Tibial nerve (tissue), 4 donors: ENCODE measurements at places on chromosomes 3 and 15. TPM values are rescaled to one million over a fixed set of nuclear protein-coding genes. Genes with fewer than 3 reads are reported as not detected.

GRCh38 chr3:152174876-152175527 lies 93.7 kb upstream of the MBNL1 start:
- no peak for DNase-seq

DNA sequence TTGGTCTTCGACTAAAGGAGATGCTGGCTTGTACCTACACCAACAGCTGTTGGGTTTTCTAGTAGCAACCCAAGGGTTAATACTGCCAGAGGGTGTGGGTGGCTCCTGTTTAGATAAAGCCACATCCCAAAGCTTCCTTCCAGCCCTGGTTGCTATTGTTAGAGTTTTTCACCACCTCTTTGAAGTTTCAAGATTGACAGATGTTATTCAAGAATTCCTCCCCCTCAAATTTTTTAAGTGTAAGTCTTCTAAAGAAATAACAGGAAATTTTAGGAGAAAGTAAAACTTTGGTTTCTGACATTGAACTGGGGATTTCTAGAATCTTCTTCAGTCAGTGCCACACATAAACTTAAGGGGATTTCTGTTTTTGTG lies 60.9 kb downstream of the TGFBR2 start:
- no peak for DNase-seq

DNA sequence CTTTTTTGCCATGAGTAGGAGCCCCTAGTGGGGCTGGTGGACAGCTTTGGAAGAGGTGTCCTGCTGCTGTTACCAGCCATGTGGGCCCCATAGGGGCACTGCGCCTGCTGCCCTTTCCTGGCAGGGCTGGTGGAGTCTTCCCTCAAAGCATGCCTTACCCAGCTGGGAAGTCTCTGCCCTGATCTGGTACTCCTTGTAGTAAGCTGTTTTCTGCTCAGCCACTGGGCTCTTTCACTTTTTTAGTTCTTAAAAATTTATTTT lies 26.2 kb downstream of the HMCES start:
- DNase-seq = no peak

Gene TMEM89
- not detected for total RNA-seq

Gene LRTM1
- not detected for total RNA-seq

Gene PPP1R14D
- total RNA-seq = not detected
